ENCODE measurements at places on chromosomes 4 and X.

DNA sequence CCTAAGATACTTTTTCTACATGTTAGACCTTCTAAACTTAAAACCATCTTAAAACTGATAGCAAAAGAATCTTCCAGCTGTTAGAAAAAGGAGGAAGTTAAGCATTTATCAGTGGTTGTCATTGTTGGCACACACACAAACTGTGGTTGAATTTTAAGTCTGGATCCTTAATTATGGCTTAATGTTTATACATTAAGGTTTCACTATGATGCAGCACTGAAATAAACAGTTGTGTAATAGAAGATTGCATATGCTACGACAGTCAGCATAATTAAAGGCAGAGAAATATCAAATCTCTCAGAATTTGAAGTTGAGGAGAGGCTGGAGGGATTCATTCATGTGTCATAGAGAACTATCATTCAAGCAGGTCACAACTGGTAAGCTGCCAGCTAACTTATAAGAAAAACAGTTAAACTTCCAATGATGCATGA lies 32.3 kb downstream of the ADGRA3 start:
- no peak for DNase-seq

DNA sequence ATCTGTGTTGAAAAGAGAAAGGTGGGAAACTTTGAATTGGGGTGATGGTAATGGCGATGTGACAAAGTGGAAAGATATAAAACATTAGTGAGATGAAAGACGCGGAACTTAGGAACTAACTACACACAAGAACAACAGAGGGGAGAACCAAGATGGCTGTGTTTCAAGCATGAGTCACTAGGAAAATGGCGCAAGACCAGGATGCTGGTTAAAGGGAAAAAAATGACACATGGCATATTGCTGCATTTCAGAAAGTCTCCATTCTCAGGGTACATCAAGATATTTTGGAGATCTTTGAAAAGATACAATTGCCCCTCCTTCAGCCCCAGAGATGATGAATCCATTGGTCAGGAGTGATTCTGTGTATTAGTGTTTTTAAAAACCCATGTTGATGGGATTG lies 164.4 kb downstream of the FBXO8 start:
- no peak for DNase-seq

DNA sequence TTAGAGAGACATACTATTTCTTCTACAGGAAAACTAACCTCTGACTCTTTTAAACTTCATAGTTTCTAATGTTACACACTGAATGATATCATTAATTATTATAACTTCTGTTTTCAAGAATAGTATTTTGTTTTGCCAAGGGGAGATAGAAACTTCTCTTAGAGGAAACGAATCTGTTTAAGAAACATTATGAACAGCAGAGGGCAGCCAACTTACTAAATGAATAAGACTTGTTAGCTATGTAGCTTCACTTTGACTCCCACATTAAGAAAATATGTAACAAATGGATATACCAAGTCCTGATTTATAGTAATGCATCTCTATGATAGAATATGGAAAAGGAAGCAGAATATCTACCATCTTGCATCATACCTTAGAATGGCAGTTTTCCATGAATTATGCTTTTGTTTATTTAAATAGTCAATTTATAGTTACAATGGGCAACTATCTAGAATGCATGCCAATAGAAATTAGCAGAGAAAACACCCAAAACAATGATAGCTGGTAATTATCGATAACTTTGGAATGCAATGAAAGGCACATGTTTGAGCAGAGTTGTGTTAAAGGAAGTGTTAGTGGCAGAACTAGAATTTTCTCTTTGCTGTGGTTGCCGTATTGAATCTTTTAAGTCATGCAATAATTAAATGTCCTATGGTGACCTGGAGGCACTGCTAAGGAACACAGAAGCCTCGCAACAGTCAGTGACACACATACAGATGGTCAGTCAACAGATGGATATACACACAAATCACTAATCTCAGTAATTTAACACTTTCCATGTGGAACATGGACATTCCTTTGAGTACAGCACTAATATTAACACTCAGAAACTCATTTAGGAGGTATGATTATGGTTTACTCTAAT lies 105.7 kb upstream of the PDLIM3 start:
- no peak for DNase-seq

- DNase-seq = no peak
These were observed 44.4 kb downstream of the LRBA start for GRCh38 chr4:150970685-150971151.

- DNase-seq = no peak
These were observed 31.1 kb downstream of the RAP2C start for GRCh38 chrX:132188175-132188574.

GRCh38 chr4:104493081-104493831 lies 1.4 kb downstream of the CXXC4 start:
- no peak for DNase-seq

DNA sequence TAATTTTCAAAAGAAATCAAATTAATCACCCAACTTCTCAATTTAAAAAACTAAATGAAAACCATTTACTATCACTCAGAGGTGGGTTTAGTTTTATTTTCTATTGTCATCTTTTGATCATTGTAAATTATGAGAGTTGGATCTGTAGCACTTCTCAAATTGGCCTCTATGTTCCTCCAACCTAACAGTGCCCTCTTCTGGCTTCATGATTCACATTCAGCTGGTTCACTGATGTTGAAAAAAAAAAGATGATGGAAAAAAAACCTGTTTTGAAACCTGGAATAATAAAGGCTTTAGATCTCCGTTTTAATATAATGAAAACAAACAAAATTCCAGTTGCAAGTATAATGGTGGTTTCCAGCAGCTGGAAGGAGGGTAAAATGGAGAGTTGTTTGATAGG lies 2.4 kb upstream of the NBDY start:
- DNase-seq = no peak

- DNase-seq = no peak
These were observed 23.2 kb downstream of the PRPS2 start for GRCh38 chrX:12814420-12814819.

DNA sequence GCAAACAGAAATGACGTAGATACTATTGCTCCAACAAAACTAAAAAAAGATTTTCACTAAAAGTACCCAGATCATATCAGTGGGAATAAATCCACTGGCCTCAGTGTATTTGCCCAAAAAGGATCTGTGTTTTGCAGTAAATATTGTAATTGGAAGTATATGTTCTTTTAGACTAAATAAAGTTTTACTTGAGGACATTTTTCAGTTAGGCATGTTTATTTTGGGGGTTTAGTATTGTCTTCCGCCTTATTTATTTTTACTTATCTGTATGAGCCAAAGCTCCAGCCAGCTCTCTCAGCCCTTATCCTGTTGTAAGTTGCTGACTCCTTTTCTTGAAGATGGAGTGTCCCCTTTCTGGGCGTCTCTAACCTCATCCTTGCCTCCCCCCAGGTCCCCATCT lies 49.8 kb downstream of the PTTG2 start:
- no peak for DNase-seq

- no peak for DNase-seq
These were observed 83.5 kb upstream of the AFF2 start for GRCh38 chrX:148416931-148417330.

- no peak for DNase-seq
These were observed 28.8 kb upstream of the EGFL6 start for GRCh38 chrX:13540602-13541001.

DNA sequence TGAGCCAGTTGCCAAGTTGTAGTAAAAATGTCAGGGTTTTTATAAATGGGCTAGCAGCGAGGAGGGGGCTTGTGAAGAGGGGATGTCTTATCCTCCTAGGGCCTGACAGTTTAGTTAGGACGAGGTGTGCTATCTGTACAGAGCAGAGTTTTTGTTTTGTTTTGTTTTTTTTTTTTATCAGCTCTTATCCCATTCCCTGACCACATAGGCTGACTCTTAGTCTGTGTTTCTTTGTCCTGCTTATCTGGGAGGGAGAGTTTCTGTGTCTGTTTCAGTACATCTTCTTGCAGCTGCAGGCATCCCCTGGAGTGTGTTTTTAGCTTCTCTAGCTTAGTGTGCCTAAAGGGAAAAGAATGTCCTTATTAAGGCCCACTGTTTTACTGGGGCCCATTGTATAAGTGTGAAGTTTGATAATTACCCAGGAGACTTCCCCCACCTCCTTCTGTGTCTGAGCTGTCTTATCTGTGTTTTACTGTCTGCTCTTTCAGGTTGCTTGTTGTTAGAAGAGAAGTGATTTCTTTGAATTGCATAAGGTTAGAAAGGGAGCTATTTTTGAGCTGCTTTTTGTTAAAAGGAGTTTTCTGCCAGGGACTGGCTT lies 32.0 kb downstream of the PAGE2 start:
- no peak for DNase-seq

- no peak for DNase-seq
These were observed 738.0 kb upstream of the PITX2 start for GRCh38 chr4:111360906-111361305.

GRCh38 chr4:127781300-127782024 lies 660 bp upstream of the HSPA4L start:
- no peak for DNase-seq

DNA sequence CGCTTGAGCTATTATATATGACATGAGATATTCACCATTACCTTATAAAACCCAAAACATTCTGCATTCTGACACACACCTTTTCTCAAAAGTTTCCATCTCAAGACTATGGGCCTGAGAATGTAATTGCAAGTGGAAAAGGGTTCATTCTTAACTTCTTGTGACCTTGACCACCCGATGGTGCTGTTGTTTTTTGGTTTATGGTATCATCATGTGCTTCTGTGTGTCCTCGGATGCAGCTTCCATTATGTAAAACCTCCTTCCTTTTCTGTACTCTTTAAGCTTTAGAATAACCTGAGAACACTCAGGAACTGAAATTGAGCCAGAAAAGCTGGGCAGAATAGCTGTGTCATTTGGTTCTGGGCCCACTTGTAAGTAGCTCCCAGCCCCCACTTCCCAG lies 16.2 kb upstream of the PUDP start:
- DNase-seq = no peak

DNA sequence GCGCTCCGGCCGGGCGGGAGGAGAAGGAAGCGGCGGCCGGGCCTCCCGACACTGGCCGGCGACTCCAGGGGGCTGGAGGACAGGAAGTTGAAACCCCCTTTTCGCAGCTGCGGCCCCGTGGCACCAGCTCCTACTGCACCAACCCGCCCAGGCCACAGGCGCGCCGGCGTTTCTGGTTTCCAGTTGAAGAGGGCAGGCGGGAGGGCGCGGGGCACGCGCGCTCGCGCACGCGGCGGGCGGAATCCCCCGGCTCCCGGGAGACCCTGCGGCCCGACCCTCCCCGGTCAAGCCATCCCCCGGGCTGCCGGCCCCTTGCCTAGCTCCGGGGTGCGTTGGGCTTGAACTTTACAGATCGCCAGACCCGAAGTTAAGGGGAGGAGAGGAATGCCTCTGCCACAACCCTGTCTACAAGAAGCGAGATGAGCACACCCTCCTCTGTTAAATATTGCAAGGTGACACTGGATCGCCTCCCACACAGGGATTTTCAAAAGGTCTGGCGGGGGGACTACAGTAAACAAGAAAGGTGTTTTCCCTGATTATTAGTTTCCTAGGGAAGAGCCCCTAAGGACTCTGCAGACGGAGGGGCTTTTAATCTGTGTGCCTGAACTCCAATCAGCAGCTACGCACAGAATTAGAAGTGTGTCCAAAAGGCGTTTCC lies 1.4 kb downstream of the ELOVL6 start:
- peak; percentile 28 for DNase-seq

DNA sequence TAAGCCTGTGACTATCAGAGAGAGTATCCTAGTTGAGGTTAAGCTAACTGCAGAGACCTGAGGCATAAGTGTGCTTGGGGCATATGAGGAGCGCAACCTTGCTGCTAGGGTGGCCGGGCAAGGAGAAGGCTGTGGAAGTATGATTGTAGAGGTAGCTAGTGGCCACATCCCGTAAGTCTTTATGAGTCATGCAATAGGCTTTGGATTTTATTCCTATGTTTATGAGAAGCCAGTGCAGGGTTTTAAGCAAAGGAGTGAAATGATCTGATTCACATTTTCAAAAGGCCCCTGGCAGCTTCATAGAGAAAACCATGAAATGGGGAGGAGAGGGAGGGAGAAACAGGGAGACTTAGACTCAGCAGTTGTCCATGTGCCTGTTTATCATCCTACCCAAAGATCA lies 92.1 kb upstream of the WDFY3 start:
- no peak for DNase-seq

GRCh38 chrX:71586929-71587328 lies 8.7 kb downstream of the GCNA start:
- no peak for DNase-seq

DNA sequence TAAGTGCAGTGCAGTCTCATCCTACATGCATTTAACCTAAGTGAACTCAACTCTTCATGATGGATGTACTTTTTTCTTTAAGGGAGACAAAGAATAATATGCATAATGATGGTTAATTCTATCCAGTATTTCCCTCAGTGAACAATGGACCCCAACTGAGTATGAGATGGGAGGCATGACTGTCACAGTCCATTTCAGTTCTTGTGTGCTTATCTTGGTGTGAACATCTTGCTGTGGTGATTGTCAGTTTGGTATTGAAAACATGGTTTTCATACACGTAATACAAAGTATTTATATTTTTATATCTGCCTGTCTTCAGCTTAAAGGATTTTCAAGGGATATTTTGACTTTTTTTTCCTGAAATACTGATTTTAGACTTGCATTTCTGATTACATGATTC lies 72.0 kb upstream of the NDUFC1 start:
- no peak for DNase-seq

GRCh38 chr4:113289766-113290165 lies 240.3 kb downstream of the ANK2 start:
- no peak for DNase-seq

- DNase-seq = no peak
These were observed 78.0 kb upstream of the ADAD1 start for GRCh38 chr4:122300776-122301175.

GRCh38 chr4:86670756-86671155 lies 76.6 kb downstream of the PTPN13 start:
- no peak for DNase-seq

GRCh38 chrX:133250184-133251100 lies 32.3 kb upstream of the TFDP3 start:
- DNase-seq = no peak

- DNase-seq = no peak
These were observed 62.5 kb downstream of the DCAF8L1 start for GRCh38 chrX:27918799-27919198.

GRCh38 chr4:8070736-8071718 lies 87.6 kb downstream of the ABLIM2 start:
- no peak for DNase-seq

DNA sequence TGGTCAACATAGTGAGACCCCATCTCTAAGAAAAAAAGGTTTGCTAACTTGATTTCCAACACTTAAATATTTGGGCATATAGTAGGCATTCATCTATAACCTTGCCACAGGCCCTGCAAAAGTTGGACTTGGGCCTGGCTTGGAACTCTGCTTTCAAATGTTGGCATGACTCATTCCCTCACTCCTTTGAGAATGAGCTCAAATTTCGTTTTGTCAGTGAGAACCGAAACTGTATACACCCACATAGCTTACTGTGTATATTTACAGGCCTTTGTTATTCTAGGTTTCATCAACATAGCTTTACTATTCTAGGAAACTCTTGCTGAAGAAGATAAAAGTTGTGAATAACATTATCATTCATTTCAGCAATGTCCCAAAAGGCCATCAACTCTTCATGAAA lies 88.7 kb upstream of the ELOVL6 start:
- DNase-seq = no peak

- no peak for DNase-seq
These were observed 44.8 kb downstream of the PPP2R2C start for GRCh38 chr4:6427439-6428090.
